ENCODE measurements at places on chromosomes 5 and 9.

- DNase-seq = no peak
Measured at GRCh38 chr9:70355801-70356200, 58.7 kb downstream of the KLF9 start.

DNA sequence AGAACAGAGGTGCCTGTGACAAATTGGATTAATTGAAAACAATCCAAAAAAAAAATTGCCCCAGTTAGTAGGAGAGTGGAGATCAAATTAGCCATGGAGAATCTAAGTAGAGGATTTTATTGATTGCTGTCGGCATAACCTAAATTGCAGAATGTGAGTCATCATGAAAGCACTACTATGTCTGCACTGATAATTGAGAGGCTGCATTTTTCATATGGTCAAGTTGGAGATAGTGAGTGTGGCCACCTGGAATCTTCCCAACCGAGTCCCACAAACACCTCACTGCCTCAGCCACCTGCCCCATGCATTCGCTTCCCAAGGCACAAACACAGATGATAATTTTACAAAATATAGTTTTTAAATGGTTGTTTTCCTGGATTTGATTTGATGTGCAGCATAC, 123.7 kb downstream of the NTRK2 start:
- no peak for DNase-seq

DNA sequence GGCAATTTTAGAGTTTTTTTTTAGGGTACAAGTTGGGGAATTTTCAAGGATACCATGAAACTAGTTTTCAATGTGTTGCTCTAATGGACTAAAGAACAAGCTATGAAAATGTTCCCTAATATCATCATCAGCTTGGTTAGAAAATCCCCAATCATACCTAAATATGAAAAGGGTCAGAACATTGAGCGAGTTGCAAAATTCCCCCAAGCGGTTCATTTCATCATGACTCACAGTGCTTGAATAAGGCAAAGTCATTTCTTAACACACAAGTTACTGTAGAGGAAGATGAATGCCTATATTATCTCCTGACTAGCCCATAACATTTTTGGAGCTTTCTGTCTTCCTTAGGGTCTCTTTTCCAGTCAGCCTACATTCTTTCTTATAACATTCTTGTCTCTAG, 62.7 kb downstream of the ST8SIA4 start:
- DNase-seq = peak; percentile 73

- no peak for DNase-seq
Measured at GRCh38 chr5:21783074-21783679, 1070.0 kb downstream of the CDH12 start.

- no peak for DNase-seq
Measured at GRCh38 chr5:172771439-172772111, 580 bp upstream of the DUSP1 start.

DNA sequence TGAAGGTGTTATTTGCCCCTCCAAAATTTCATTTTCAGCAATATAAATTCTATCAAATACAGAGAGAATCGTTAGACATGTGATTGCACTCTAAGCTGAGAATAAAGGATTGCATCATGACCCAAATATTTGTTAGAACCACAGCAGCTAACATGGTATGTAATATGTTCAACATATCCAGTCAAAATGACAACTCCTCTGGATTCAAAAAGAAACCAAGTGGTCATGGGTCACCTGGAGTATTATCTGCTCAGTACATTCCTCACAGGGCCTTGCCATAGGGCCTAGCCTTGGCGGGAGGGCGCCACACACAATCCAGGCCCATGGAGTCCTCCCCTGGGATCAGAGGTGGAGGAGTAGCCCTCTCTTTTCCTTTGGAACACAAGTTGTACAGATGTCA, 179.2 kb downstream of the HSD17B3 start:
- DNase-seq = no peak

- DNase-seq = no peak
Measured at GRCh38 chr5:65886387-65886786, 40.0 kb upstream of the ERBIN start.

- DNase-seq = peak; percentile 88
Measured at GRCh38 chr5:39399135-39400036, 25.4 kb downstream of the DAB2 start.

GRCh38 chr9:87464992-87465378, 32.7 kb upstream of the DAPK1 start:
- no peak for DNase-seq

DNA sequence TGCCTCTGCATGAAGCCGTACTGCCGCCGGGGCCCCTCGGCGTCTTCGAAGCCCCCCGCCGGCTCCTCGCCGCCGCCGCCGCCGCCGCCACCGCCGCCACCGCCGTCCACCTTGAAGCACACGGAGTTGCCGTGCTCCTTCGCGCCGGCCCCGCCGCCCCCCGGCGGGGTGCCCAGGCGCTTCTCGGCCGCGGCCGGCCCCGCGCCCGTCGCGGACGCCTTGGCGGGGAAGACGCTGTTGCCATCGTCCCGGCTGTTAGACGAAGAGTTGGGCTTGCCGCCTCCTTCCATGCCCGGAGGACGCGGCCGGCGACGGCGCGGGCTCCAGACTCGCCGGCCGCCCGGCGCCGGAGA, 400 bp downstream of the HCN1 start:
- no peak for DNase-seq

- DNase-seq = peak; percentile 80
Measured at GRCh38 chr5:32444431-32445286, at the start of gene ZFR. Gene ZFR, minus strand, starts transcription at chr5:32444740. Its CDS starts 82 bp downstream, at chr5:32444658.

DNA sequence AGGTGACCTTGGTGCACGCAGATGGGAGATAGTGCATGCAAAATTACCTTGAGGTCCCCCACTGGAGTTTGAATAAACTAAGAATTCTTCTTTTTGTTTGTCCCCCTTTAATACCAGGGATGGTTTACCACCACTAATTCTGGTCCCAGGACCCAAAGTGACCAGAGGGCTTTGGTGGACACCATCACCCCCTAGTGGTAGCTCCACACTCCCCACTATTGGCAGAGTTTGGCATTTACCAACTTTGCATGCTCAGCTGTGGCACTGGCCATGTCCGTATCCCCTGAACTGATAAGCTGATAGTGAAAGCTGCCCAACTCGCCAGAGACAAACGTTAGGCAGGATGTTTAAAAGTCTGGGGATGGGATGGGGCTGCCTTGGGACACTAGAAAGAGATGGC, 3.3 kb downstream of the ASTN2 start:
- peak; percentile 3 for DNase-seq

DNA sequence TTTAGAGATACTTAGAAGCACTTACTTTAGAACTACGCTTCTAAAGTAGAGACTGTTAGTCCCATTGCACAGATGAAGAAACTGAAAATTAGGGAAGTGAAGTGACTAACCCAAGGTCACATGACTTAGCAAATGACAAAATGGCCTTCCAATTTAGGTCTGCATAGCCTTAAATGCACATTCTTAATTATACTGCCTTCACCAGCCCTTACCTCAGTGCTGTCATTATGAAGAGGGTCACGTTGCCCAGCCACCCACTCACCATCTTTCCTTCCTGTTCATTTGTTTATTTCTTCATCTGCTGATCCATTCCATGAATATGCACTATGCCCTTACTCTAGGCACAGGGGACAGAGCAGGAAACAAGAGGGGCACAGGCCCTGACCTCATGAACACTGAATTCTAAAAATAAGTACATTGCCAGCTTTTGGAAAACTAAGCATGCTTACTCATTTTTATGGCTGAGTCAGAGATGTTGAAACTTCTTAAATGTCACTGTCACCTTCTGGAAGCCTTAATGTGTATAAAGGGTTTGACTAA, 8.6 kb downstream of the HAVCR2 start:
- DNase-seq = peak; percentile 41

DNA sequence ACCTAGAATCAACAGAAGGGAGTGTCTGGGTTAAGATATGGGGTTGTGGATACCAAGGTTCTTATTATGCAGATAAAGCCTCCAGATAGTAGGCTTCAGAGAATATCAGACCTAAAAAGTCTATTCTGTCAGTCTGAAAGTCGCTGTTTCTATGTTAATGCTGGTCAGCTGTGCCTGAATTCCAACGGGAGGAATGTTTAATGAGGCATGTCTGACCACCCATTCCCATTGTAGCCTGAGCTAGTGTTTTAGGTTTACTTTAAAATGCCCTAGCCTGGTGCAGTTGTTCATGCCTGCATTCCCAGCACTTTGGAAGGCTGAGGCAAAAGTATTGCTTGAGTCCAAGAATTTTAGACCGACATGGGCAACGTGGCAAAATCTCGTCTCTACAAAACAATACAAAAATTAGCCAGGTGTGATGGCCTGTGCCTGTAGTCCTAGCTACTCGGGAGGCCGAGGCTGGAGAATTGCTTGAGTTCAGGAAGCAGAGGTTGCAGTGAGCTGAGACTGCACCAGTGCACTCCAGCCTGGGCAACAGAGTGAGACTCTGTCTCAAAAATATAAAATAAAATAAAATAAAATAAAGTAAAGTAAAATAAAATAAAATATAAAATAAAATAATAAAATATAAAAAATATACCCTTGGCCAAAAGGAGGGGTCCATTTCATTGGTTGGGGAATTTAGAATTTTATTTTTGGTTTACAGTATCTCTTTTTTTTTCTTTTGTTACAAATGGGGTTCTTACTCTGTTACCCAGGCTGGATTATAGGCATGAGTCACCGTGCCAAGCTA, 7.8 kb upstream of the SOX30 start:
- no peak for DNase-seq

- DNase-seq = no peak
Measured at GRCh38 chr5:32523625-32524024, 61.7 kb upstream of the SUB1 start.

DNA sequence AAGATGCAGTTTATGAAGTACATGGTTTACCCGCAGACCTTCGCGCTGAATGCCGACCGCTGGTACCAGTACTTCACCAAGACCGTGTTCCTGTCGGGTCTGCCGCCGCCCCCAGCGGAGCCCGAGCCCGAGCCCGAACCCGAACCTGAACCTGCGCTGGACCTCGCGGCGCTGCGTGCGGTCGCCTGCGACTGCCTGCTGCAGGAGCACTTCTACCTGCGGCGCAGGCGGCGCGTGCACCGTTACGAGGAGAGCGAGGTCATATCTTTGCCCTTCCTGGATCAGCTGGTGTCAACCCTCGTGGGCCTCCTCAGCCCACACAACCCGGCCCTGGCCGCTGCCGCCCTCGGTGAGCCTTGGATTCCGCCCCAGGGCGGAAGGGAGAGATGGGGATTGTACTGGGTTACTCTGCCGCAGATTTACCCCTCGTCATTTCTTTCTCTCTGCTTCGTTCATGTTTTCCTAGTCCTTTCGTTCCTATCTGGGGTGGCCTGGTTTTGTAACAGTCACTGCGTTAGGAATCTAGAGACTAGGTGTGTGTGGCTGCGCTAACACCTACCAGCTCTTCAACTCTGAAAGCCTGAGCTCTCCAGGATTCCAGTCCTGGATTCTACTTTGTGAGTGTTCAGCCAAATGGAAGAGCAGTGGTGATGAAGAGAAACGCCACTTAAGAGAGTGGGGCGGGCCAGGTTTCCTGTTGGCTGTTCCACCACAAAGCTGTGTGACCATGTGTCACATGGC, 638 bp downstream of the MRPS30 start:
- peak; percentile 59 for DNase-seq

GRCh38 chr5:175098301-175098700, 345.7 kb downstream of the DRD1 start:
- no peak for DNase-seq

GRCh38 chr5:148735301-148735835, 81.0 kb upstream of the HTR4 start:
- DNase-seq = no peak

- no peak for DNase-seq
Measured at GRCh38 chr9:76592091-76592973, 133.3 kb downstream of the GCNT1 start.

DNA sequence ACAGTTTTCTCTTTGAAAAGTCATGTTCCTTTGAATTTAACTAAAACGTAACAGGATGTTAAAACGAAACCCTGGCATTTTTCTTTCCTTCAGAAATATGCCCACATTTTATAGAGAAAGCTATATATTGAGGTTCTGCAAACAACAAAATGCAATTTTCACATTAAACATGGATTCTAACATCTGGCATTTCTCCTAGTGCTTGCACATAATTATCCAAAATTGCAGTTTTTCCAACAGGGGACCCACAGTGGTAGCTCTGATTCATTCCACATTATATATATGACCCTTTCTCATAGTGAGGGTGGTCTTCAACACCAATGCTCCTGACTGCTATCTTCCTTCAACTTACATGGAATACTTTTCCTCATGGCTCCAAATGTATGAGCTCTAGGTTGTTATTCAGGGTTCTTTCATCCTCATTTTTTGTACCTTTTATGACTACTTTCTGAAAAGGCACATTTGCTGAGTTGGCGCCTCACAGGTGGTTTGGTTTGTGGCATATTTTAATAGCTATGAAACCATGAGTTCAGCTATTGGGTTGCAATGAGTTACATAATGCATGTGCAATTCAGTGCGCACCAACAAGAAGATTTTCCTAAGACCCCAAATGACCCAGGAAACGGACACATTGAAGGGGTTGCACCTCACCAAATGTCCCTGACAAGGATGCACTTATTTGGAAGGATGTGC, 551.7 kb downstream of the RAB3C start:
- no peak for DNase-seq

- no peak for DNase-seq
Measured at GRCh38 chr9:128161215-128161902, 1.3 kb downstream of the BBLN start.

GRCh38 chr9:86486891-86487837, 133.0 kb upstream of the TUT7 start:
- peak; percentile 57 for DNase-seq

GRCh38 chr5:2894736-2895135, 143.3 kb upstream of the IRX2 start:
- DNase-seq = no peak

- no peak for DNase-seq
Measured at GRCh38 chr9:70677055-70677735, 262.7 kb upstream of the KLF9 start.

GRCh38 chr9:121189660-121190059, 12.0 kb downstream of the RAB14 start:
- no peak for DNase-seq

- DNase-seq = no peak
Measured at GRCh38 chr9:97592126-97592525, 41.0 kb downstream of the TSTD2 start.

DNA sequence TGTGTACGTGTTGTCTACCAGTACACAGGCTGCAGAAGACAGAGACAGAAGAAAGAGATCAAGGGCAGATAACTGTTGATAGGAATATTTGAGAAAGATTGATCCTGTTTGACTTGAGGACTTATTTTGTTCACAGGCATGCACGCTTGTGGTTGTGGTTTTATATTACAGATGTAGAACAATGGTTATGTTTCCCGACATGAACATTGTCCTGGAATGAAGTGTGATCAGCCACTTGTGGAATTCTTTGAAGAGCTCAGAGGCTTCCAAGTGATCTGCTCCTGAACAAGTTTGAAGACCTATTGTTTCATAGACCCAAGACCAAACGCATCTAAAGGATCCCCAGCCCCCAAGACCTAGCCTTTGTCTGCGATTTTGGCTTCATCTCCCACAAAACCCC, 13.7 kb downstream of the TEX53 start:
- DNase-seq = no peak

GRCh38 chr5:143733665-143734455, 78.1 kb upstream of the HMHB1 start:
- DNase-seq = no peak

DNA sequence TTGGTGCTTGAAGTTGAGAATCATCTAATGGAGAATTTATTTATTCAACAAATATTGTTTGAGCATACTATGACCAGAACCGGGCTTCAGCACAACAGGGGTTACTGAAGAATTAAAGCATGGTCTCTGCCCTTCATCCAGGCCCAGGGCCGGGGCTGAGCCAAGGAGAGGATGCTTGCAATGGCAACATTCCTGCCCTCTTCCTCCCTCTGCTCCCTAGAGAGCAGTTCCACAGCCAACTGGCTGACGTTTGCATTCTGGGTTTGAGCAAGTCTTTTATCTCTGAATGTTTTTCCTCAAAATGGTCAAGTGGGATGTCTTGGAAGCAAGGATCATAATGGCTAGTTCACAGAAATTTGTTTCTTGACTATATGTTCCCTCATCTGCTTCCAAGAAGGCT, 80.7 kb downstream of the GLDC start:
- DNase-seq = no peak

Measured in AML-193 (cell line).